Progenitor cell of endocrine pancreas (in vitro differentiated cells): ENCODE measurements at places on chromosomes 6 and 20.
A peak's percentile ranks its signal among the peaks of the same experiment; 100 is the strongest.

- DNase-seq = no peak
These were observed 38.8 kb upstream of the SIRPA start for GRCh38 chr20:1856424-1856823.

DNA sequence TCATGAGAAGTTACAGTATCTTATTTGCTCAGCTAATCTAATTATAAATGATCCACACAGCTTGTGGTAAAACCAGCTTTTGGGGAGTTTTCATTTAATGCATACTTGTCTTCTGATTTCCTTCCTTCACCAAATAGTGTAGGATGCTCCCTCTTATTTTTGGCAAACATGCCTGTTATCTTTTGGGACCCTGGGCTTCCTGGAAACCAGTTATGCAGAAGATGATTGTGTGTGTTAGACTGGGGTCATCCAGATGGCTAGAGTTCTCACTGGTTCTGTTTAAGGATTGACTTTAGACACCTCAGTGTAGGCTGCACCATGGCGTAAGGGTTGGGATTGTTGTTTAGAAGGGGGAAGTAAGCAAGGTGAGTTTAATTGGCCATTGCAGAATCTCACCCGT is 61.3 kb downstream of the PTPN1 start:
- no peak for DNase-seq

GRCh38 chr6:169839493-169839892 is 88.1 kb downstream of the ERMARD start:
- DNase-seq = no peak

- DNase-seq = no peak
These were observed 38.0 kb downstream of the SCP2D1 start for GRCh38 chr20:18851629-18852028.

DNA sequence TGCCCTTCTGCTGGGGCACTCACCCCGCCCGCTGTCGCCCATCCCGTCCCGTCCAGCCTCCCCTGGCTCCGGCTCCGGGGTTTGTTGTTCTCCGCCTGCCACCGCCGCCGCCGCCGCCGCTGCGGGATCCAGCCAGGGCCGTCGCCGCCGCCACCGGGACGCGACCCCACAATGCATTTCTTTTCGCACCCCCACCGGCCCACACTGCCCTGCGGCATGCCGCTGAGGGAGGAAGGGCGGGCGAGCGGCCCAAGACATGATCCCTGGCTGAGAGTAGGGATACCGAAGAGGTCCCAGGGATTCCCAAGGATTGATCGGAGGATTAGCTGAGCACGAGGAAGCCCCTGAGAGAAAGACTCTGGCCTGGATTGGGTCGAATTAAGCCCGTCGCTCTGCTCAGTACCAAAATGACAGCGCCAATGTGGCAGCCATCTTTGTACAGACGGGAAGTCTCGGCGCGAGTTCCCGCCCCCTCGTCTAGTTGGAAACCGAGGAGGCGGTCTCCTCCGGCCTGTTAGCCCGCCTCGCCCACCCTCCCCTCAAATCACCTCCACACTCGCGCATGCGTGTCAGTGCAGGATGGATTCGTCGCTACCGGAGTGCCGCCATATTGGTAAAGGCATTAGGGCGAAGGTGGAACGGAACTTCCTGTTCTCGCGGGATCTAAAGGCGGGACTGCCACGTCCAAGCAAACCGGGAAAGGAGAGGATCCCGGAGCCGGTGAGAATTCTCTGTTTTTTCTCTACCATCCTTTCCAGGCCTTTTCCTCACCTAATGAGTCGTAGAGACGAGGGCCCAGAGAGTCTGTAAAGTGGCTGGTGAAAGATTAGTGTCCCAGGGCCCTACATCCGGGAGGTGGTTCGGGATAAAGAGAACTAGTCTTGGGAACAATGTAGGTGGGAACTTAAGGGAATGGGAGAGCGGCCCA is at the start of the genes RXRB and SLC39A7:
RXRB (minus strand) TSS at position 447 of the 928 bp plus-strand sequence; CDS start at position 258, 189 bp downstream.
SLC39A7 (plus strand) TSS at position 649 of the 928 bp plus-strand sequence. CDS start 379 bp downstream, outside the sequence.
- DNase-seq = peak; percentile 99

DNA sequence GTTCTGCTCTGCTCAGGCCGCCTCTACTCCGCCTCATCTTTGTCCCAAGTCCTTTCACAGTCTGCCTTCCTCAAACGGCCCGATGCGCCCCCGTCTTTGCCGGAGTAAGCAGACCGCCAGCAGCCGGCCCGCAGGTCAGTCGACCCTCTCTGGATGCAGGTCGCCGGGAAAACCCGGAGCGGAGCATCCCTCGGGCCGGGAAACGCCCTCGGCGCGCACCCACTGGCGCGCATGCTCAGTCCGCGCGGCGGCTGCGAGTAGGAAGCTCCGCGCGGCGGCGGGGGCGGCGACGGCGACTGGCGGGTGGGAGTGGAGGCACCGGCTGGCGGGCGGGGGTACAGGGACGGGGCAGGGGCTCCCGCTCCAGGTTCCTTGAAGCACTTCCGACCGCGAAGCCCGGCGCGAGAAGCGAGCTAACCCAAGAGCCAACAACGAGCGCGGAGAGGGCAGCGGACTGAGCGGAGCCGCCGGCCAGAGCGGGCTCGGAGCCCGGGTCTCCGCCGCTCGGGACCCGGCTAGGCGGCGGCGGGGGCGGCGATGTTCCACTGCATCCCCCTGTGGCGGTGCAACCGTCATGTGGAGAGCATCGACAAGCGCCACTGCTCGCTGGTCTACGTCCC is at the start of gene LRRC1:
LRRC1 (plus strand) TSS at position 286 of the 620 bp plus-strand sequence; CDS start at position 538, 252 bp downstream.
- peak; percentile 98 for DNase-seq

GRCh38 chr20:54598352-54598751 is 123.0 kb downstream of the DOK5 start:
- DNase-seq = no peak

DNA sequence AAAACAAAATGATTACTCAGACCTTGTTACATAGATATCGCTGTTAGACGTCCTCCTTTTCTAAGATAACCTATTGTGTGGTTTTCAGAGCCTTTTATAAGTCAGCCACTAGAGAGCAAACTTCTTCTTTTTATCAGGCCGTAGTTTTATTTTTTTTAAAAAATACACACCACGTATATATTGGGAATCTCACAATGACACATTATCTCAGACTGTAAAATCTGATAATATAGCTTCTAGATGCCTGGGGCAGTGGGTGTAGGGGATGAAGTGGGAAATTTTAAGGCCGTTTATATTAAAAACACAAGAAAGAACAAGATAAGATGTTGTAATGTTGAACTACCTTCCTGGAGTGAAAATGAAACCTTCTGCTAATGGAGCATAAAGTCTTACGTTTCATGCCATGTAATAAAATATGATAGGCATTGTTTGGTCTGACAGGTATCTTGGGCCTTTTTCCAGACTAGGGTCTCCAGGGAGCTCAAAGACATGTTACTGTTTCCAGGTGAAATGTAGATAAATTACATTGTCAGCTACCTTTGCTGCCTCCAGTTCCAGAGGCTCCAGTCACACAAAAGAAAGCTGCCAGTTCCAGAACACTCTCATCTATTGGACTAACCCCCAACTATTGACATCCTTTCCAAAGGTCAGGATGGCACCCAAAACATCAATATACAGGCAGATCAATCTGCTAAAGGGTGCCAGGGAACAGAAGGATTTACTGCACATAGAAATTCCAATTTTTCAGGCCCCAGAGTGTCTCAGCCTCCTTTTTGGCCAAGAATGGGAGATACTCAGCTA is 130.2 kb upstream of the AKIRIN2 start:
- DNase-seq = no peak

DNA sequence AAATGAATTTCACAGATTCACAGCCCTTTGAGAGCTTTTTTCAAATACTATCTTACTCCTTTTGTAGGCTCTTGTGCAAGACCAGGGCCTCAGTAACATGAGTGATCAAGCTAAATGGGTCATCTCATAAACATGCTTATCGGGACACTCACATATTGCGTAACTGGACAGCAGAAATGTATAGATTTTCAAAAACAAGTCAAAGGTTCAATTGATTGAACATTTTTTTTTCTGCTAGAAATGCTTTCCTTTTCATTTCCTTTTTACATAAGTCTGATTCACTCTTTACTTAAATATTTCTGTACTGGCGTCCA is 8.7 kb upstream of the SALL4 start:
- DNase-seq = no peak

- no peak for DNase-seq
These were observed 50.5 kb downstream of the CFAP61 start for GRCh38 chr20:20102716-20103258.

DNA sequence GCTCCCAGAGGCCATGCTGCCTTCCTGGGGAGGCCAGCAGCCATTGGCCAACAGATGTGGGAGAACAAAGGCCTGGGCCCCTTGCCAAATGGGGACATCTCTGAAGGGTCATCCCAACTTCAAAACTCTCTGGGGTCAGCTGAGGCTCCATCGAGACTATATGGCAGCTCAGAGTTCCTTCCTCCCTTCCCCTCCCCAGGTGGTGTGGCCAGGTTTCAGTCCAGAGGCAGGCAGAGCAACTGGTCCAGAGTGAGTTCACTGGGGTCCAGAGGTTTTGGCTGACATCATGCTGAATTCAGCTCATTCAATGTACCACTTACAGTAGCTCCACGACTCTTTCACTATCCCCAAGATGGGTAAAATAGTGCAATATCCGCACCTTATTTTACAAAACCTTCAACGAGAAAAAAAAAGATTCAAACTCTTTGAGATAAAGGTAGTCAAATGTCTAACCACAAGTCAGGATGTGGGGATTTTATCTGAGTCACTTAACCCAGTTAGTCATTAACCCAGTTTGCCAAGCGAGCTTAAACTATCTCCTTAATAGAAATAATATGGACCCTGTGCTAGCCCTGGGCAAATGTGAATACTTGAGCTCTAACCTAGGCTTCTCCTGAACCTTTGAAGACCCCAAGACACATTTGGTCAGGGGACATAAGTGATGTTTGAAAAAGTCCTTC is 108.4 kb upstream of the PLEKHG1 start:
- DNase-seq = no peak

GRCh38 chr6:18327626-18328025 is 59.5 kb upstream of the RNF144B start:
- no peak for DNase-seq
